ENCODE measurements at places on chromosomes 1 and 21. TPM values are rescaled to one million over a fixed set of nuclear protein-coding genes. Genes with fewer than 3 reads are reported as not detected.

Gene MPZ
- 0.29 TPM for total RNA-seq

Gene ANGPTL3
- total RNA-seq, result not detected

Gene IFI44L
- 8.0 TPM for total RNA-seq

DNA sequence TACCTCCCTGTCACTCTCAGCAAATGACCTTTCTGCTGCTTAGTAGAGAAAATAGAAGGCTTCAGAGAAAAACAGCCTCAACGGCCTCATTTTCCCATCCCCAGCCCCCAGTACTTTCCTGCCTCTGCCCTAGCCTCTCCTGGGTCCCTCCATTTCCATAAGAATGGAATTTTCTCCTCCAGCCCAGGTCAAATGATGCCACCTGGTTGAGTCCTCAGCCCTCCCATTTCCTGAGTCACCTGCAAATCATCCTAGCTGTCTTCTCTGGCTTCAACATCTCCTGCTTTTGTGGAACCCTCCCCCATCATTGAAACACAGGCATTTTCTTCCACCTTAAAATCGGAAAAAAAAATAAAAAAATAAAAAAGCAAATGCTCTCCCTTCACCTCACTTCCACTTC is 35.1 kb downstream of the OLIG1 start:
- H3K4me1 ChIP-seq, result no peaks in the 10 kb centered on the region
- no peak overlapping the region for H3K4me3 ChIP-seq
- no peaks in the 10 kb centered on the region for H3K36me3 ChIP-seq
- peaks cover 88% of the 10 kb centered on the region for H3K27me3 ChIP-seq

DNA sequence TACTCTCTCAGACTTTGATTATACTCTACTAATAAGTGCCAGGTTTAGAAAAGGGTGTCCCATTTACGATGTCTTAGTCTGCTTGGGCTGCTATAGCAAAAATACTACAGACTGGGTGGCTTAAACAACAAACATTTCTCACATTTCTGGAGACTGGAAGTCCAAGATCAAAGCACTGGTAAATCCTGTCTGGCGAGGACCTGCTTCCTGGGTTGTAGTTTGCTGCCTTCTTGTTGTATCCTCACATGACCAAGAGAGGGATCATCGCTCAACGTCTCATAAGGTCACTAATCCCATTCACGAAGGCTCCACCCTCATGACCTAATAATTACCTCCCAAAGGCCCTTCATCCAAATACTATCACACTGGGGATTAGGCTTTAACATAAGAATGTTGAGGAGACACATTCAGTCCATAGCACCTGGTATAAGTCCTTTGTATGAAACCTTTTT is 12.0 kb downstream of the PRDX6 start:
- H3K27me3 ChIP-seq, result no peaks in the 10 kb centered on the region
- peaks cover 72% of the 10 kb centered on the region for H3K36me3 ChIP-seq
- no peaks in the 10 kb centered on the region for H3K4me1 ChIP-seq
- no peak overlapping the region for H3K4me3 ChIP-seq
- DNase-seq, result no peak

- H3K27ac ChIP-seq, result no peak overlapping the region
- H3K27me3 ChIP-seq, result no peaks in the 10 kb centered on the region
- H3K4me1 ChIP-seq, result peaks cover 24% of the 10 kb centered on the region
- no peak overlapping the region for H3K4me3 ChIP-seq
- DNase-seq, result no peak
- H3K36me3 ChIP-seq, result no peaks in the 10 kb centered on the region
These were observed 61.9 kb downstream of the EPB41 start for GRCh38 chr1:28976248-28976647.

- H3K27ac ChIP-seq, result no peak overlapping the region
- H3K4me3 ChIP-seq, result no peak overlapping the region
- H3K36me3 ChIP-seq, result no peaks in the 10 kb centered on the region
- no peak for DNase-seq
- no peaks in the 10 kb centered on the region for H3K4me1 ChIP-seq
These were observed 537.5 kb downstream of the LTN1 start for GRCh38 chr21:28455253-28455600.

DNA sequence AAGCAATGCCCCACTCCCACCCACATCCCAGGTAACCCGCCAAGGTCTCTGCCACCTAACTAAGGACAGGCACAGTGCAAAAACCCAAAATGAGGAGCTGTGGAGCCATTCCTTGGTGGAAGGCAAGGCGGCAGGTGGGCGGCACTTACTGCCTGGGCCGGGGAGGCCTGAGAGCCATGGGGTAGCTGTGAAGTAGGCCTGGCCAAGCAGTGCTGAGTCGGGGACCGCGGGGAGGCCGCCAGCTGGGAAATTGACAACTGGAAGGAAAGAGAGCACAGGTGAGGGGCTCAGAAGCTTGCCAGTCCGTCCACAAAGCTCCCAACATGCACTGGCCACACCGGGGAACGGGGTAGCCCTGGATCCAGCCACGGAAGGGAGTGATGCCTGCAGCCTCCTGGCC is 85.3 kb downstream of the NPHP4 start:
- H3K4me1 ChIP-seq, result no peaks in the 10 kb centered on the region
- H3K36me3 ChIP-seq, result peaks cover 6% of the 10 kb centered on the region
- DNase-seq, result no peak
- no peak overlapping the region for H3K27ac ChIP-seq
- H3K27me3 ChIP-seq, result no peaks in the 10 kb centered on the region
- no peak overlapping the region for H3K4me3 ChIP-seq

DNA sequence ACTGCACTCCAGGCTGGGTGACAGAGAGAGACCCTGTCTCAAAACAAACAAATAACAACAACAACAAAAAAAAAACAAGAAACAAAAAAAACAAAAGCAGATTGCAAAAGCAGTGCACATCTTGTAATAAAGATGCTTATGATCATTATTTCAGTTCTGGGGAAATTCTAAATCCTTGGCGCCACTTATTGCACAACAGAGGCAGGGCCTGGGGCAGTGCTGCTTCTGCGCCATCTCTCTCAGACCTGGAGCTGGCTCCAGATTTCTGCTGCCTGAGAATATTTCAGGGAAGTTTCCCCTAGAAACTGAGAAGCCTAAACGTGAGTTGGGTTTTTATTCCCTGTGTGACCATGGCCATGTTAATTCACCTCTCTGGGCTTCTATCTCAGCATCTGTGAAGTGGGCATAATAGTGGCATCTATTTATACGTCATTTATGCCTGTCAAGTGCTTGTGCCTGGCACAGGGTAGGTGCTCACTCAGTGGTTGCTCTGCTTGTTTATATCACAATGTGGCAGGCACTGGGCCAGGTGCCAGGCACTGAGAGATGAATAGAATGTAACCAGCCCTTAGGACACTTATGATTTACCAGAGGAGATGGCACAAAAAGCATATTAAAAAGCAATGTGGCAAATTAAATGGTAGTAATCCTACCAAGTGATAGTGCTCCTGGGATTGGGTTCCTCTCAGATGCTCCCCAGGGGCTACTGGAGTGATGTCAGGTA is 67.9 kb downstream of the MDM4 start:
- no peaks in the 10 kb centered on the region for H3K4me1 ChIP-seq
- no peak overlapping the region for H3K4me3 ChIP-seq
- H3K36me3 ChIP-seq, result no peaks in the 10 kb centered on the region
- no peak overlapping the region for H3K27ac ChIP-seq

- H3K4me3 ChIP-seq, result no peak overlapping the region
- H3K4me1 ChIP-seq, result peaks cover 8% of the 10 kb centered on the region
- no peaks in the 10 kb centered on the region for H3K27me3 ChIP-seq
- no peaks in the 10 kb centered on the region for H3K36me3 ChIP-seq
- peak overlapping the region; percentile 3 for H3K27ac ChIP-seq
These were observed 124.4 kb upstream of the GORAB start for GRCh38 chr1:170407581-170407980.

GRCh38 chr1:226643611-226644540 is 95.2 kb downstream of the ITPKB start:
- peaks cover 9% of the 10 kb centered on the region for H3K4me1 ChIP-seq
- DNase-seq, result no peak
- no peaks in the 10 kb centered on the region for H3K27me3 ChIP-seq
- no peak overlapping the region for H3K4me3 ChIP-seq
- peak overlapping the region; percentile 43 for H3K27ac ChIP-seq
- H3K36me3 ChIP-seq, result peaks cover 15% of the 10 kb centered on the region

GRCh38 chr1:15477646-15478212 is 1.8 kb downstream of the CELA2B start:
- DNase-seq, result no peak
- H3K4me3 ChIP-seq, result no peak overlapping the region
- H3K27ac ChIP-seq, result no peak overlapping the region
- no peaks in the 10 kb centered on the region for H3K36me3 ChIP-seq
- no peaks in the 10 kb centered on the region for H3K27me3 ChIP-seq

DNA sequence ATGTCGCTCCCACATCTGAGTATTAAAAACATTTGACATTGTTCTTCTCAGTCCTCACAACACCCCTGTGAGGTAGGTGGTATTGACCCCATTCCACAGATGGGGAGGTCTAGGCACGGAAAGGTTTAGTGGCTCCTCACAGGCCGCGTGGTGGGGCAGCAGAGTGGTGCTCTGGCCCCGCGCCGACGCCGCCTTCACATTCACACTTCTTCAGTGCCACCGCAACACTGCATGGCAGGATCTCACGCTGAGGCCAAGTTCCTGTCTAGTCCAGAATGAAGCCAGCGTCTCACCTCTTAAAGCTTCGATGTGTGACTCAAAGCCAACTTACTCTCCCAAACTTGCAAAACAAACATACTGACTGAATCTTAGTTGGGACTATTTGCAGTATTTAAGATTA is 12.1 kb downstream of the ICMT start:
- peaks cover 9% of the 10 kb centered on the region for H3K4me1 ChIP-seq
- H3K27me3 ChIP-seq, result no peaks in the 10 kb centered on the region
- no peak overlapping the region for H3K4me3 ChIP-seq
- H3K27ac ChIP-seq, result no peak overlapping the region
- peaks cover 59% of the 10 kb centered on the region for H3K36me3 ChIP-seq

DNA sequence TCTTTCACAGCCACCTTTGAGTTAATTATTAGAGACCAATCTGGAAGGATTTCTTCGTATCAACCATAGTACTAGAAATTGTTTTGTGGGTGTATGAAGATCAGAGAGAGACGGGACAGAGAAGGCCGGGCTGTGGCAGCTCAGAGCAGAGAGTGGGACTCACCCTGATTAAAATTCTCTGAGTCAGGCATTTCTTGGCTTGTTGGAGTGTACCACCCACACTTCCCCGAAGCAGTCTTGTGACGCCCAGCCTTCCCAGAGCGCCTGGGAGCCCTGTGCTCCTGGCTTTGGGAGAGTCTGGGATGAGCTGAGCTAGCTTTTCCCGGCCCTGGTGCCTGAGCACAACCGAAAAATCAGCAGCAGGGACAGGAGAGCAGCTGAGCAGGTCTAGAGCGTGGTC is 19.4 kb downstream of the PLEKHM2 start:
- peaks cover 15% of the 10 kb centered on the region for H3K36me3 ChIP-seq
- DNase-seq, result peak; percentile 86
- peak overlapping the region; percentile 29 for H3K4me3 ChIP-seq
- peak overlapping the region; percentile 96 for H3K27ac ChIP-seq
- peaks cover 20% of the 10 kb centered on the region for H3K4me1 ChIP-seq
- H3K27me3 ChIP-seq, result no peaks in the 10 kb centered on the region

DNA sequence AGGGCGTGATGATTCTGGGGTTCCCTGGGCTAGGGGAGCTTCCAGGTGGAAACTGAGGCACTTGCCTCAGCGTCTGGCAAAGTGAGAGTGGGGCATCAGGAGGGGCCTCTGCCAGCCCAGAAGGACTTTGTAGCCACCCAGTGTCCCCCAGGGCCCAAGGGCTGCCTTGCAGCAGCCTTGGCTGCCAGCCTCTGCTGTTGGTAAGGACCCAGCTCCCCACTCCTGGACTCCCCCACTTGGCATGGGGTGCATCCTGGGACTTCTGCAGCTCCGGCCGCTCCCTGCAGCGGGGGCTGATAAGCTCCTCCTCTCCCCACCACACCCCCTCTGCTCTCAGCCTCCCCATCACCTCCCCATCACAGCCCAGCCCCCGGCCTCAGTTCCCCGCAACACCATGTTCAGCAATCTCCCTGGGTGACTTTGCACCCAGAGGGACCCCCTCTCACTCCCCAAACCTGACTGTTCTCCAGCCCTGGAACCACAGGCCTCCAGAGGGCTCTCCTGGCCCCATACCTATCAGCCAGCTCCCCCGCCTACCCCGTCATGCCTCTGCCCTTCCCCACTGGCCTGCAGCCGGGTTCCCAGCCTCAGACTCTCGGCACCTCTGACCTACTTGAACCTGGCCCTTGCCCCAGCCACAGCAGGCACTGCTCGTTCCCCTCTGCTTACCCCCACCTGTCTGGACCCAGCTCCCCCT is 113.0 kb downstream of the CRYAA start:
- DNase-seq, result no peak
- H3K36me3 ChIP-seq, result no peaks in the 10 kb centered on the region
- no peaks in the 10 kb centered on the region for H3K27me3 ChIP-seq
- H3K4me1 ChIP-seq, result no peaks in the 10 kb centered on the region
- H3K4me3 ChIP-seq, result no peak overlapping the region
- no peak overlapping the region for H3K27ac ChIP-seq
